CD4-positive, alpha-beta T cell treated with Interleukin-6 for 4 hours (primary cell): ENCODE measurements at places on chromosomes 16 and 17.

DNA sequence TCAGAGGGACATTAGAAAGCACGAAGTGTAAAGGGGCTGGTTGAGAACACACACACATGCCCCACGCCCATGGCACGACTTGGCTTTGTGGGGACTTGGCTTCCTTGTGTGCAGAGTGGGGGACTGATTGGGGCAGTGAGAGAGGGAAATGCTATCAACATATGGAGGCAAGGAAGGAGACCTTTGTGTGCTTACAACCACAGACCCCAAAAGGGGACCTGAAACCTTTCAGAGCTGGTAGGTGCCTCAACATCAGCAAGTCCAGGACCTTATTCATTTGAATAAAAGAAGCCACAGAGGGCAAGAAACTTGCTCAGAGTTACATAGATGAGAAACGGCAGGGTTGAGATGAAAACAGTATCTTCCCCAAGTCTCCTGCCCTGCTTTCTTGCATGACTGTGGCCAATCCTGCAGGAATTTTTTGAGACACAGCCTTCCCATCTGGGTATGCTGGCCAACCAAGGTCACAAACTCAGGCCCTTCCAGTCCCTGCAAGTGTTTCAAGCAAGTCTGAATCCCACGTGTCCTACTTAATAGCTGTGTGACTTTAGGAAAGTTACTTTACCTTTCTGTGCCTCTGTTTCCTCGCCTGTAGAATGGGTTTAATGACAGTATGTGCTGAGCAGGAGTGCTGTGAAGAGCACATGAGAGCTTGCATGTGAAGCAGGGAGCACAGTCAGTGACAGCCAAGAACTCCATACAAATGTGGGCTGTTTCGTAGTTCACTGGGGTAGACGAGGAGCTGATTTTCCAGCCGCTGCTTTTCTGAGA is 26.2 kb downstream of the C16orf78 start:
- no peak for DNase-seq

- no peak for DNase-seq
These were observed 20.2 kb downstream of the SEC14L1 start for GRCh38 chr17:77160875-77161530.

DNA sequence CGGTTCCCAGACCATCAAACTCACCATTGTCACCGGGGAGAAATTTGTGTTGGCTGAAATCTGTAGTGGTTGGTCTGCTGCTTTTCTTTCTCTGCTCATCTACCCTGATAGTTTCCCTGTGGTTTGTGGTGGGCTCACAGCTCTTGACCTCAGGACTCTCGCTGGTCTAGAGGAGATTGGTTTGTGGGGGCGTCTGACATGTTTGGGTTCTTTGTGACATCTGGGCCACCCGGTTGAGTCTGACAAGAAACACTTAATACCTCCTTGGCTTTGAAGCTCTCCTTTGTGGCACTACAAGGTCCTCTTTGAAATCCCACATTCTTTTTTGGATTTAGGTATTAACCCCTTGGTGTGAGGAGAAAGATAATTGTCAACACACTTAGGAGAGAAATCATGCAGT is 662.0 kb downstream of the WWOX start:
- DNase-seq = no peak

GRCh38 chr16:58027161-58027915 is 1.8 kb downstream of the MMP15 start:
- no peak for DNase-seq

- DNase-seq = no peak
These were observed 14.8 kb downstream of the CPD start for GRCh38 chr17:30393491-30393890.

DNA sequence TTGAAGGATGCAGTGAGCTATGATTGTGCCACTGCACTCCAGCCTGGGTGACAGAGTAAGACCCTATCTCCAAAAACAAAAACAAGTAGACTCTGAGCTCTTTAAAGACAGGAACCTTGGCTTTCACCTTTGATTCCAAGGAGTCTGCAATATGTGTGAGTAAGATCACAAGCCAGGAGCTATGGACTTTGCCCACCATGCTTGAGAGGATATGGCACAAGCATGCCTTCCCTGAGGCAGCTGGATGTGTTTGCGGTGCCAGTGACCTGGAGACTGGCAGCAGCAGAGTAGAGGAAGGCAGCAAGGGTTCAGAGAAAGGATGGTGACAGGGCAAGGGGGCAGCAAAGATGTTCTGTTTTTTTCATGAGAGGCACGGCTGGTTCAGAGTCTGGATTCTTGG is 14.5 kb upstream of the PRKCA start:
- no peak for DNase-seq

DNA sequence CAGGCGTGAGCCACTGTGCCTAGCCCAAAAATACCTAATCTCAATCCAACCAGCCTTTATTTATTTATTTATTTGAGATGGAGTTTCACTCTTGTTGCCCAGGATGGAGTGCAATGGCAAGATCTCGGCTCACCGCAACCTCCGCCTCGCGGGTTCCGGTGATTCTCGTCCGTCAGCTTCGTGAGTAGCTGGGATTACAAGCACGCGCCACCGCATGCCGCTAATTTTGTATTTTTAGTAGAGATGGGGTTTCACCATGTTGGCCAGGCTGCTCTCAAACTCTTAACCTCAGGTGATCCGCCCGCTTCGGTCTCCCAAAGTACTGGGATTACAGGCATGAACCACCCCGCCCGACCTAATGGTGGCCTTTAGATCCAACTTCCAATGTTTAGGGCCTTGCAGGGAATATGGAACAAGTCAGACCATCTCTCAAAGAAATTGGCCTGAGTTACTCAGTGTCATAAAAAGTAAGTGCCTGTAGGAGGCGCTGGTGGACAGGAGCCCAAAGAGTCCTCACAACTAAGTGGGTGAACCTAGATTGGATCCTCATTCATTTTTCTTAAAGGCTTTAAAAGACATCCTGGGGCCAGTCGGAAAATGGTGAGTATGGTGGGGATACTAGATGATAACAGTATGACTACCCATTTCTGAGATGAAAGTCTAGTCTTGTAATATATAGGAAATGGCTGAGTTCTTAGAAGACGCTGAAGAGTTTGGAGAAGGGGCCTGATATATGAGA is 4.6 kb downstream of the ZSCAN10 start:
- peak; percentile 74 for DNase-seq

DNA sequence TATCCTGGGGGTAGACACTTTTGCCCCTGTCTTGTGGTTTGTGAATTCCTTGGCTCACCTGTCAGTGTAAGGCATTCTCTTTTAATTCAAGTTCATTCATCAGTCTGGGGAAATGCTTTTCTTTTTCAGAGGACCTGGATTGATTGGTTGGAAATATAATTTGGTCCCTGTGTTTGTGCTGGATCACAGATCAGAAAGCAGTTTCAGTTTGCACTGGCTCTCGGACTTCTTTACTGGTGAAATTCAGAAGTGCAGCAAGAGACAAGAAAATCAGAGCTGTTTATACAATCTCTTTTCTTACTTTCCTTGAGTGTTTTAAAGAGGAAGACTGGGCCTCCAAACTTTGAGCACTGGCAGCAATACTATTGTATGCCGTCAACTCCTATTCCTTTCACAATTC is 161.8 kb upstream of the KCNJ16 start:
- DNase-seq = no peak

GRCh38 chr17:35345926-35346771 is 27.3 kb downstream of the SLFN11 start:
- DNase-seq = peak; percentile 49

DNA sequence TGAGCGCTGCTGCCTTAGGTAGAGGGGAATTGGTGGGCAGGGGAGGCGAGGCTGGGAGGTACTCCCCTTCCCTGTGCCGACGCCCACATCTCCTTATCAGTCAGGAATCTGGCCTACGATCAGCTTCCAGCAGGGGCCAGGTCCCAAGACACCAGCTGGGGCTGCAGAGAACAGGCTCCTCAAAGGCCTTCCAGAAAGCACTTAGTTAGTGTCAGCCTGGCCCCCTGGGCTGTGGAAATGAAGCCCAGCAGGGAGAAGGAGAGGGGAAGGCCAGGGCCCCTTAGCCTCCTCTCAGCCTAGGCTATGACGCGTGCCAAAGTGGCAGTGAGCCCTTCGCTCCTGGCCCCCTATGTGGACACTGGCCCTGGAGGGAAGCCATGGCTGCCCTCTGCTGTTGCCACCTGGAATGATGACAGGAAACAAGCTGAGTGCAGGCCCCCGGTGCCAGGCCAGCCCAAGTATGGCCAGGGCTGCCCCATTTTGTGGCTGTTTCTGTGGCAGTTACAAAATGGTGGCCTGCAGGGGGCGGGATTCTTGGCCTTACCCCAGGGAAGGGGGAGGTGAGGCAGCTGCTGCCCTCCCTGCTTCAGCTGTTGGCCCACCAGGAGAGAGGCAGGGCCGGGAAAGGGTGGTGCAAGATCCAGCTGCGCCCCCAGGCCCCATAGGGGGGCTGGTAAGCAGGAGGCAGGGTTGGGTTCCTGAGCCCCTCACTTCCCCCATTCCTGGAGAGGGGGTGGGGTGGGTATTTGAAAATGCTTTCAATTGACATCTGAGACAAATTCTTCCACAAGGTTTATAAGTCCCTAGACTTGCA is 11.3 kb downstream of the TBX4 start:
- DNase-seq = no peak

GRCh38 chr17:74145756-74146155 is 57.7 kb upstream of the RPL38 start:
- DNase-seq = no peak

- no peak for DNase-seq
These were observed 16.9 kb downstream of the DHRS7B start for GRCh38 chr17:21143695-21144094.

DNA sequence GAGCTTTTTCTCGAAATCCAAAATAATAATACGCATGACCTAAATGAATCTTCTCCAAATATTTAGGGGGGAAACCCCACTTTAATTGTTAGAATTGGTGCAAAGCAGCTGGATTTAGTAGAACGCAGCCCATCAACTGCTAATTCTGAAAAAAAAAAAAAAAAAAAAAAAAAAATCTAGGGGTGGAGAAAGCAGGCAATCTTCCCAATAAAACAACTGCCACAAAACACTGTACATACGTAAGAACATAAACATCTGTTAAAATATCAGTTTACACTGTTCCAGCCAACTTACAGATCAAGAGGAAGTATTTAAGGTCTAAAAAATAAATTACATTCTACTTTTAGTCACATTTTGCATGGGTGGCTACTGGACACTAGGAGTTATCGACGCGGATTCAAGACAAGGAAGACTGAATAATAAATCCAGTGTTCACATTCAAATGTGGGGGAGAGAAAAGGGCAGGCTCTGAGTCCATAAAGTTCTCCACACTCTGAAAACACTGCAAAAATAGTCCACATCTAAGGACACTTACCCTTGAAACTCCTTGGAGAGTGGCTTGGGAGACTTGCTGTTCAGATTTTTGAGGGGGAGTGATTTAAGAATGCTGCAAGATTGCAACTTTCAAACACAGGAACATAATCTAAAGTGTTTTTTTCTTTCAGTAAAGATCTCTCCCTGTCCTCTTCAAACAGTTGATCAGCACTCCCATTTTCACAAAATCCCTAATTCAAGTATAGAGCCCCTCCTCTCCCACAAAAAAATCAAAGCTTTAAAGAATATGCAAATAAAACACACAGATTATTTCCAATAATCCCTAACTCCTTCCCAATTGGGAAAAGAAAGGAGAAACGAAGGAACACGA is 1.3 kb downstream of the APPBP2 start:
- no peak for DNase-seq

- DNase-seq = no peak
These were observed 2.1 kb downstream of the RGS9 start for GRCh38 chr17:65139101-65139764.

DNA sequence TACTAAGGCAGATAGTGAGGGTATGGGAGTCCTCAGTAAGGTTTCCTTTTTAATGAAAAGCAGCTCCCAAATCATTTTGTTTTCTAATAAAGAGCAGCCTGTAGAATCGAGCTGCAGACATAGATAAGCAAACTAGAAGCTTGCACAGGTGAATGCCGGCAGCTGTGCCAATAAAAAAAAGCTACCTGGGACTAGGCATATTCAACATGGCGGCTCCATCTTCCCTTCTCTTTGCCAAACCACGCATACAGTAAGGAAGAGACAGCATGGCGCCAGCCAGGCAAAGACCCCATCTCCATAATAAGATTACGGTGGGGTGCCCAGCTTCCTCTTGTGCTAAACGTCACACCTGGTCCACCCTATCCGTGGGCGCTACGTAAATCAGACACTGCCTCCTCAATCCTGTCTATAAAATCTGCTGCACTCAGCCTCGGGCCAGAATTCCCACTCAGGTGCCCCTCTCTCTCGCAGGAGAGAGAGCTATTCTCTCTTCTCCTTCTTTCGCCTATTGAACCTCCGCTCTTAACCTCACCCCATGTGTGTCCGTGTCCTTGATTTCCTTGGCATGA is 92.7 kb upstream of the FA2H start:
- no peak for DNase-seq

DNA sequence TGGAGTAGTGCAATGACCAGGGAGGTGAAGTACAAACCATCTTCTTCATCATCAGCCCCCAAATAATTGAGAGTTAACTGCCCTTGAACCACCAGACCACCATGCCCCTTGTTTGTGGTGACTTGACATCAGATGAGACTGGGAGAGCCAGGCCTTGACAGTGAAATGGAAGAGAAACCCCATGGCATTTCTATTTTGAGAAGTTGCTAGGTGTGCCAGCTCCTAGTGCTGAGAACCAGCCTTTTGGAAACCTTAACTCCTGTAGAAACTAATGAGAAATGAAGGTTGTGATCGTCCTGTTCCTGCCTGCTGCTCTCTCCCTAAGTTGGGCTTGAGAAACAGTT is 2.8 kb downstream of the TMEM94 start:
- DNase-seq = no peak

DNA sequence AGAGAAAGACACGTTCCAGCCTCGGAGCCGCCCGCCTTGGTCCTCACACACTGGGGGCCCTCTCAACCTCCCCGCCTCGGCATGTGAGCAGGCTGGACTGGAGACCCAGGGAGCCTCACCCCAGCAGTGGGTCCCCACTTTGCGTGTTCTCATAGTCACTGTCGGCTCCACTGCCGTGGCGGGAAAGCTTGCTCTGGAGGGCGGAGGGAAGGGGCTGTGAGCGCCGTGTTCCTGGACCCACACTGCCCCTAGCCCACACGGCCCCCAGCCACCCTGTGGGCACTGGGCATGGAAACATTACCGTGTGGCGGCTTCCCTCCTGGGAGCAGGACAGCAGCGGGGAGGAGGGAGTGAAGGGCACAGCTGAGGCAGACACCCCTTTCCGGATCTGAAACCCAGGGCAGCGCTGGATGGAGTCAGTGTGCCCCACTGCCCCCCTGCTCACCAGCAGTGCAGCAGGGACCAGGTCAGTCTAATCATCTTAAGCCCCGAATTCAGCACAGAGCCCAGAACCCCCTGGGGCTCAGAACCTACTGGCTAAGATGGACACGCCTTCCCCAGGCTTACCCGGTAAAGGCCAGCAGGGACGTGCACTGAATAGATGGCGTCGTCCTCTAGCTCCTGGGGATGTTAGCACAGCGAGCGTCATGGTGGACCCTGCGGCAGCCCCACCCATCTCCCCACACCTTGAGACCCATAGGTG is 7.2 kb downstream of the TP53I13 start:
- no peak for DNase-seq

GRCh38 chr16:83799336-83799735 is 8.4 kb upstream of the HSBP1 start:
- DNase-seq = no peak
